SK-MEL-5 (cell line): ENCODE measurements at places on chromosomes 11 and 22. TPM values are rescaled to one million over a fixed set of nuclear protein-coding genes. Genes with fewer than 3 reads are reported as not detected.
A peak's percentile ranks its signal among the peaks of the same experiment; 100 is the strongest.

- DNase-seq, result no peak
Measured at GRCh38 chr22:46525389-46526243, 11.8 kb downstream of the CELSR1 start.

DNA sequence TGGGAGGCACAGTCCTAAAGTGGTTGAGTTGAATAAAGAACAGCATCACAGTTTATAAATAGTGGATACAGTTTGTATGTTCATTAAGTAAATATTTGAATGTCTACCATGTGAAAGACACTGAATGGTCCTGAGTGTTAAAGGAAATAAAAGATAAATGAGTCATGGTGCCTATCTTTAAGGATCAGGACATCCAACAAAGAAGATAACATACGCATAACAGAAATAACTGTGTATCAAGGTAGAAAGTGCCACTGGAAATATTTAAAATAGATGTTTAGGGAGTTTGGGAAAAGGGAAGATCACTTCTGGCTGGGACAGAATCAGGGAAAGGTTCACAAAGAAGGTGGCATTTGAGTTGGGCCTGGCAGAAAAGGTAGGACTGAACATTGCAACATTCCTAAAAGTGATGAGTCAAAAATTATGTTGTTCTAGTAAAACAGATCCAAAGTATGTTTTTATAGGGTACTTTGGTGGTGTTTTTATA lies 41.5 kb downstream of the CSTPP1 start:
- DNase-seq, result no peak

GRCh38 chr22:42162728-42163489 lies 32.3 kb upstream of the CYP2D6 start:
- DNase-seq, result no peak

- DNase-seq, result no peak
Measured at GRCh38 chr11:80970037-80970436, 1529.2 kb upstream of the TENM4 start.

Gene LAYN
- total RNA-seq, result not detected in 2 replicates

- DNase-seq, result no peak
Measured at GRCh38 chr22:20423008-20423905, 14.4 kb downstream of the SCARF2 start.

Gene CACNA1I
- total RNA-seq, result not detected in 2 replicates

- no peak for DNase-seq
Measured at GRCh38 chr11:83159902-83160865, 3.3 kb downstream of the PCF11 start.

DNA sequence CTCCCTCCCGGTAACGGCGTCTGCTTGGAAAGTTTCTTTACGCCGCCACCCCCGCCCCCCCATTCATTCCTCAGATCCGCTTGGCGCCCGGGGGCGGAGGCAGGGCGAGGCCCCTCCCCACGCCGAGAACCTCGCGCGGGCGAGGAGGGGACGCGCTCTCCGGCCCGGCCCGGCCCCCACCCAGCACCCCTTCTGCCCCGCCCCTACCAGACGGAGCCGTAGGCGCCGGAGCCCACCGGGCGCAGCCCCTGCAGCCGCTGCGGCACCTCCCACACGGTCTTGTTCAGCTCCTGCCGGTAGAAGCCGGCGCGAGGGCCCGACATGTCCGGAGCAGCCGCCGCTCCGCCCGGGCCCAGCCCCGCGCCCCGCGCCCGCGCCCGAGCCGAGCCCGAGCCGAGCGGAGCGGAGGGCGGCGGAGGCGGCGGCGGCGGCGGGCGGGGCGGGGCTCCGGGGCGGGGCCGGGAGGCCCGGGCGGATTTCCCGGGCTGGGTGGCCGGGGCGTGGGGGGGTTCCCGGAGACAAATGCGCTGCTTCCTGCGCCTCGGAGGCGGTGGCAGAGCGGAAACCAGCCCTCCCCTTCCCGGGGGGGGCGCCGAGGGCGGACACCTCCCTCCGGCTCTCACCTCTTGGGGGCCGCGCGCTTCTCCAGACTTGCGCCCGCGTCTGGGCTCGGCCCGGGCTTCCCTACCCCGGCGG lies at the start of gene MAPK11:
Gene MAPK11, minus strand, starts transcription at position 411 of the 696 bp plus-strand sequence. Its CDS starts 88 bp downstream, at position 323.
- DNase-seq, result peak; percentile 62

DNA sequence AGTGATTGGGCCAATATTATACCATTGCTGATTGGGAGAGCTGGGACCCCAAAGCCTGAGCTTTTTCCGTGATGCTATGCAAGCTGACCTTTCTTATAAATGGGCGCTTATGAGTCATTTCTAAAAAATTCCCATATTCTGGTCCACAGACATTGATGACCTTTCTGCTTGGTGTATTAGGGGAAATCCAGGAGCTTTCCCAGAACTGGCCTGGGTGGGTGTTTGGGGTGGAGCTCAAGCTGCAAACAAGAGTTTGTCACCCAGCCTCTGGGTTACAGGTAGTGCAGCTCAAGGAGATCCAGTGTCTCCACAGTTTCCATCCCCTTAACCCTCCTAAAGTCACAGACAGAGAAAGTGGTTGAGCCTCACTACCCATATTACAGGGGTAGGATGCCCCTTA lies 67.7 kb downstream of the CCDC81 start:
- peak; percentile 51 for DNase-seq

Gene GLYATL2
- not detected in 2 replicates for total RNA-seq

- no peak for DNase-seq
Measured at GRCh38 chr11:126701520-126701897, 299.1 kb downstream of the KIRREL3 start.

- DNase-seq, result no peak
Measured at GRCh38 chr11:123594921-123595320, 59.5 kb downstream of the SCN3B start.

Gene KCNJ1
- not detected in 2 replicates for total RNA-seq

DNA sequence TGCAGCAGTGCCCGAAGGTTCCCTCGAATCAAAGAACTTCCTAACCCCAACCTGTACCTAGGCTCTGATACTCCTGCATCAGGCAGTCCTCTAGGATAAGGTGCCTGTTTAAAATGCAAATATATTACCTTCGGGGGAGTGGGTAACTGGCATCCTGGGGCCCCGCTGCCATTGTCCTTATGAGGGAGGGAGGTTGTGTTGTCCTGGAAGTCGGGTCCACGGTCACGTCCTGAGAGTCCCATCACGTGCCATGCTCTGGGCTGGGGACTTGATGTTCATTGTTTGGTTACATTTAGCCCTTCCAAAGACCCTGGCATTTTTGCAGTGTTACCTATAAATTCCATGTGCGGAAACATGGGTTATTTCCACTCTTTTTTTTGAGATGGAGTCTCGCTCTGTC lies 67.6 kb downstream of the PARVB start:
- DNase-seq, result no peak

DNA sequence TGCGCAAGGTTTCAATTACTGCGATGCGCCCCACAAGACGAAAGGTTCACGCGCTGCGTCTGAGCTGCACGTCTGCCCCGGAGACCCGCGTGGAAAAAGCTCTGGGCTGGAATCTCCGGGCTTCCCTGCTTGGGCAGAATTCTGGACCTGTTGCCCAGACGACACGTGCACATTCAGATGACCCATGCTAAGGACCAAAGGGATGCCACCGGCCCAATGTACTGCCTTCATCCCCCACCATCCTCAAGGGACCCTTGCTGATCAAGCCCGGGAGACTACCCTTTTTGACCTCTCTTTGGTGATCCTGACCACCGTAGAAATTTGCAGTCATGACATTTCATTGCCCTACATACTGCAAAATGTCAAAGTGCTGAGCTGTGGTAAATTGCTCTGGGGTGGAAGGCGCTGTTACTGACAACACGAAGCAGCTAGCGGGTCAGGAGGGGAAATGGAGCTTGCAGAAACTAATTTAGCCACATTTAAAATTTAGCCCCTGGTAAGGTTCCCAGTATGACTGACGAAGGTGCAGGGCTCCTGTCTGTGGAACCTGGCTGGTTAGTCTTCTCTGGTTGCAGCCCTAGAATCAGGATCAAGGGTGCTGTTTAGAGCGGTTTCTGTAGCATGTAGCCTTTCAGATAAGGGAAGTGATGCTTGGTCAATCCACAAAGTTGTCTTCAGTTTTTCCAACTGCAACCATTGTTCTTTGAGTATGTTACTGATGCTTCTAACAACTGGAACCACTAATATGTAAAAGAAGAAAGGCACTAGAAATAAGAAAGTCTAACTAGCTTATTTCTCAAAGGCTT lies 81.9 kb downstream of the PRR5L start:
- no peak for DNase-seq

Gene OR51B4
- total RNA-seq, result 9.0 and 10.7 TPM in 2 replicates

Gene MMP3
- total RNA-seq, result 0.05 TPM in 1 of 2 replicates, not detected in the other

Gene MMP1
- 4.6 and 5.5 TPM in 2 replicates for total RNA-seq
